Tibial nerve (tissue), 4 donors: ENCODE measurements at places on chromosomes 1 and 21. TPM values are rescaled to one million over a fixed set of nuclear protein-coding genes. Genes with fewer than 3 reads are reported as not detected.

- H3K27ac ChIP-seq = no peak overlapping the region
- no peaks in the 10 kb centered on the region for H3K4me1 ChIP-seq
- DNase-seq = no peak
Observed at GRCh38 chr1:108663074-108663473, 2.2 kb upstream of the HENMT1 start.

F5 gene
- total RNA-seq = 0.42 TPM

SAMSN1 gene
- 10.8 TPM for total RNA-seq

C8B gene
- total RNA-seq = not detected

CTTNBP2NL gene
- 21.9 TPM for total RNA-seq

- H3K27me3 ChIP-seq = no peaks in the 10 kb centered on the region
- no peak overlapping the region for H3K4me3 ChIP-seq
- no peaks in the 10 kb centered on the region for H3K4me1 ChIP-seq
- no peak overlapping the region for H3K27ac ChIP-seq
- DNase-seq = no peak
Observed at GRCh38 chr1:3495776-3496745, 41.6 kb downstream of the ARHGEF16 start.

C1orf167 gene
- total RNA-seq = 4.4 TPM

C1orf116 gene
- total RNA-seq = not detected

TRNP1 gene
- 15.0 TPM for total RNA-seq
